ENCODE measurements at places on chromosomes 6 and 20. TPM values are rescaled to one million over a fixed set of nuclear protein-coding genes. Genes with fewer than 3 reads are reported as not detected.

DNA sequence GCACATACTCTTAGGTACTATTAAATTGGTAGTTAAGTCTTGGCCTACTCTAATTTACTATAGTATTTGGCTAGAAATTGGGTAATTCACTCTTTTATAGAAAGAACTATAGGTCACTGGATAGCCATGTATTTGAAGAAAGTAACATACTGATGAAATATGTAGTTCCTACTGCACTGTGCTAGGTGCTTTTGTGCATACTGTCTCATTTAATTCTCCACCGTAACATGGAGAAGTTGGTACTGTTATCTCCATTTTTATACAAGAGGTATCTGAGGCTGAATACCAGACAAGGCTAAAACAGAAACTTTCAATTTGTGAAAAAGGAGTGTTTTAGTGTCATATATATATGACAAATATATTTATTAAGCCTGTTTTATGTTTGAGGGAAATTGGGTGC is 29.8 kb downstream of the AFDN start:
- H3K27ac ChIP-seq, result peak overlapping the region; percentile 82
- no peaks in the 10 kb centered on the region for H3K36me3 ChIP-seq
- H3K4me1 ChIP-seq, result peaks cover 74% of the 10 kb centered on the region
- no peaks in the 10 kb centered on the region for H3K27me3 ChIP-seq

GRCh38 chr20:11728937-11729336 is 188.8 kb upstream of the BTBD3 start:
- H3K36me3 ChIP-seq, result no peaks in the 10 kb centered on the region
- no peaks in the 10 kb centered on the region for H3K4me1 ChIP-seq
- no peak overlapping the region for H3K4me3 ChIP-seq
- no peak overlapping the region for H3K27ac ChIP-seq
- no peak for DNase-seq

Gene ZC3H12D
- 0.07 TPM for total RNA-seq

GRCh38 chr20:1467355-1468116 is 887 bp upstream of the NSFL1C start:
- H3K36me3 ChIP-seq, result no peaks in the 10 kb centered on the region
- H3K4me3 ChIP-seq, result no peak overlapping the region
- no peak overlapping the region for H3K27ac ChIP-seq
- no peak for DNase-seq

- H3K36me3 ChIP-seq, result no peaks in the 10 kb centered on the region
- H3K27me3 ChIP-seq, result no peaks in the 10 kb centered on the region
- peak overlapping the region; percentile 85 for H3K27ac ChIP-seq
- peaks cover 16% of the 10 kb centered on the region for H3K4me1 ChIP-seq
- H3K4me3 ChIP-seq, result no peak overlapping the region
- DNase-seq, result no peak
Measured at GRCh38 chr6:33505548-33506370, 51.4 kb downstream of the ZBTB9 start.

DNA sequence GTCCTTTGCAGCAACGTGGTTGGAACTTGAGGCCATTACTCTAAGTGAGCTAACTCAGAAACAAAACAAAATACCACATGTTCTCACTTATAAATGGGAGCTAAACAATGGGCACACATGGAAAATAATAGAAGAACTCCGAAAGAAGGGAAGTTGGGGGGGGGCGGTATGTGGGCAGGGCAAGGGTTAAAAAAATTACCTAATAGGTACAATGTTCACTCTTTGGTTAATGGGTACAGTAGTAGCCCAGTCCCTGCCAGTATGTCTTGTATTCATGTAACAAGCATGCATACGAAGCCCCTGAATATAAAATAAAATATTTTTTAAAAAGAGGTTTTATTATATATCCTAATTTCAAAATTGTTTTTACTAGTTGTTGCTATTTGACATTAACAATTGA is 15.3 kb upstream of the FHL5 start:
- no peaks in the 10 kb centered on the region for H3K27me3 ChIP-seq
- no peak overlapping the region for H3K27ac ChIP-seq
- no peaks in the 10 kb centered on the region for H3K4me1 ChIP-seq
- no peak overlapping the region for H3K4me3 ChIP-seq
- peaks cover 71% of the 10 kb centered on the region for H3K36me3 ChIP-seq

Gene TGM2
- 144 TPM for total RNA-seq

Gene MYB
- total RNA-seq, result 0.56 TPM

DNA sequence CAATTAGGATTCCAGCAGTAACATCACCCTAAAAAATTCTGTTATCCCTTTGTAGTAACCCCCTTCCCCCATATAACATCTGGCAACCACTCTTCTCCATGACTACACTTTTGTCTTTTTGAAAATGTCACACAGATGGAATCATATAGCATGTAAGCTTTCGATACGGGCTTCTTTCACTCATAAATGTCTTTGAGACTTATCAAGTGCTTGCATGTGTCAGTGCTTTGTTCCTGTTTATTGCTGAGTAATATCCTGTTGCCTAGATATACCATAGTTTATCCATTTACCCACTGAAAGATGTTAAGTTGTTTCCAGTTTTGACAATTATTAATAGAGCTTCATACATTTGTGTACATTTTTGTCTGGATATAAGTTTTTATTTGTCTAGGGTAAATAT is 10.4 kb upstream of the SNPH start:
- no peaks in the 10 kb centered on the region for H3K36me3 ChIP-seq
- H3K4me1 ChIP-seq, result no peaks in the 10 kb centered on the region
- no peak overlapping the region for H3K27ac ChIP-seq
- no peak for DNase-seq

Data from cardiac muscle cell (in vitro differentiated cells and primary cell).